Globus pallidus (tissue), 1 donor: ENCODE measurements at places on chromosomes 3 and 15.
A peak's percentile ranks its signal among the peaks of the same experiment; 100 is the strongest.

DNA sequence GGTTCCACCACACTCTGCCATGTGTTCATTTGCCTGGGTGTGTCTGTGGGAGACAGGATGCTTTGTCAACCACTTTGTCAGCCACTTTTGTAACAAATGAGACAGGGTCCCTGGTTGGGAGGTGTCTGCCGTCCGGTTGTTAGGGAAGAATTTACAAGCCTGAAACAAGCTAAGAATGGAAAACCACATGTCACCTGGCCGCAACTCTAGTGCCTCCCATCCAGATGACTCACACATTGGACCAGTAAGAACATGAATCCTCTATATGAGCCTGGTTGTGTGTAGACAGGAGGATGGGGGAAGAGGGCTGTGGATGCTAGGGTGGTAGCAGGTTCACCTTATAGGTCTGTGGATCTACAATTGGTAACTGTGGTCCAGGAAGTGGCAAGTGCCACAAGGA, 335.3 kb downstream of the CLSTN2 start:
- no peak for DNase-seq

- no peak for DNase-seq
These were observed 768.6 kb downstream of the ZPLD1 start for GRCh38 chr3:103203441-103203840.

DNA sequence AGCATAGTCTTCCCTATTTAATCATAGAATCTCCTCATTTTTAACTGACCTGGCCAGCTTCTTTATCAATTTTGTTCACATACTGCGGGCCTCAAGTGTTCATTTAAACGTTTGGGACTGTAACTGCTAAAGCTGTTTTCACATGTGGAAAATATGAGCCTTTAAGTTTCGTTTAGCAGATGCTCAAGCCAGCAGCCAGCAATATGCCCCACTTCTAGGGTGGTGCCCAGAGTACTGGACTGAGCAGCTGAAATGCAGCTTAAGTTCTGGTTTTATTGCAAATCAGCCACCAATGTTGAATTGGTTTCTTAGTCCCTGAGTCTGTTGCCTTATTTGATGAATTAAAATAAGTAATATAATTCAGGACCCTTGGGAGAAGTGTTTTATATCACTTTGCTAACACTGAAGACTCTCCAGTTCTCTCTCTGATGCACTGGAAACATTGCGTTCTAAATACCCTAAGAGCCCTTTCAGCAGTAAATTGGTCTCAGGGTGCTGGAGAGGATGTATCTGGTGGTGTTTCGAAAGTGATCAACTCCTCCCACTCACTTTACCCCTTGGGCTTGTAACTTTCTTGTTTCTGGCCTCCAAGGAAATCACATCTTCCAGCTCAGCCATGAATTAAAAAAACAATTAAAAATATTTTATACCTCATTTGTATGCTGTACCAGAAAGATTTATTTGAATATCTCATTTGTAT, 61.7 kb downstream of the B3GALNT1 start:
- DNase-seq: no peak

DNA sequence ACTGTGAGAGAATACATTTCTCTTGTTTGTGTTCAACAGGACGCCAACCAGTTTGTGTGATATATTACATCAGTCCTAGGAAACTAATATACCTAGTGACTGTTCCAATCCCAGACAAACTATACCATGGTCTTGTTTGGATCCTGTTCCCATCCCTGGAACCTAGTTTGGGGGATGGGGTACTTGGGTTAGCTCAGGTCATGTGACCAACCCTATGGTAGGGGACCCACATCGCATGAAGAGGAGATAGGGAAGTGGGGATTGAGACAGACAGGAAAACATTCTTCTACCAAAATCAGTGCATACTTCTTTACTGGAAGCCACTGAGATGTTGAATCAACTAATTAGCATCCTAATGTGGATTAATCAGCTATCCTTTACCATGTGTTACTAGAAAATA, 146.1 kb downstream of the THSD4 start:
- DNase-seq: no peak

GRCh38 chr3:129211772-129212171, 28.1 kb upstream of the CNBP start:
- no peak for DNase-seq

GRCh38 chr3:64673159-64673715, 14.6 kb downstream of the ADAMTS9 start:
- DNase-seq: no peak

DNA sequence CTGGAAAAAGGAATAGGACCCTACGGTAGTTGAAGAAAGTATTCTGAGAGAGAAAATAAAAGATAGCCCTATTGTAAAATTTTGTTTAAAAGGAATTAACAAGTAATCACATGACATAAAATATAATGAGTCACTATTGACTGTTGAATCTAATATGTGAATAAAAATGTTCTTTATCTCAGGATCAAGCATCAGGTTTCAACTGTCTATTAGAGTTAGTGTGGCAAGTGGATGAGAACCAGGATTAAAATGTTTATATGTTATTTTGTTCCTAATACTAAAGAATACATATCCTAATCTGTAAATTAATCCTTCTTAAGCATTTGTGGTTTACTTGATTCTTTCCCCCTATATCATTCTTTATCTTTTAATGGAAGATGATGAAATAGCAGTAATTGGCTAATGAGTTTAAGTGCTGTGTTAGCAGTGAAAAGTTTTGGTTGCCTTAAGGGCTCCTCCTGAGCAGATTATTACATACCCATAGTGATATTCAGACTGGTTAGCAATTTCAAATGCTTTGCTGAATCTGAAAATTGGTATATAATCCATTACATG, 101.8 kb upstream of the BCHE start:
- DNase-seq: no peak

DNA sequence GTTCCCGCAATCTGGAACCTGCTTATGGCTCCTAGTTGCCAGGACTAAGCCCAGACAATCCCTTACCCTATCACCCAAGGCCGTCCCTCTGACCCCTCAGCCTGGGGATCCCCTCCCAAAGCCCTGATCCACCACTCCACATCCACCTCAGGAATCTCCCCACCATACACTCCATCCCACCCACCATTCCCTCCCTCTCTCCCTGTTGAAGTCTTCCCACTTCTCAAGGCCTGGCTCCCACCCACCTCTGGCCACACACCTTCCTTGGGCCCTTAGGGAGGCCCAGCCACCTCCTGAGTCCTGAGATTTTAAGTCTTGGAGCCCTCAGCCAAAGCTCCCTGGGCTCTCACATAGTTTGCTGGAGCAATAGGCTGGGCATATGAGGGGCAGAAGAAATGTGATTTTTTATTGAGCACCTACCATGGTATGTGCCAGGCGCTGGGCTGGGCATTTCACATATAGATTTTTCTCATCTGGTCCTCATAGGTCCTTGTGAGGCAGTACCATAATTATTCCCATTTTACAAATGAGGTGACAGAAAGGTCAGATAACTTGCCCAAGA, 48.1 kb downstream of the HCN4 start:
- DNase-seq: no peak

DNA sequence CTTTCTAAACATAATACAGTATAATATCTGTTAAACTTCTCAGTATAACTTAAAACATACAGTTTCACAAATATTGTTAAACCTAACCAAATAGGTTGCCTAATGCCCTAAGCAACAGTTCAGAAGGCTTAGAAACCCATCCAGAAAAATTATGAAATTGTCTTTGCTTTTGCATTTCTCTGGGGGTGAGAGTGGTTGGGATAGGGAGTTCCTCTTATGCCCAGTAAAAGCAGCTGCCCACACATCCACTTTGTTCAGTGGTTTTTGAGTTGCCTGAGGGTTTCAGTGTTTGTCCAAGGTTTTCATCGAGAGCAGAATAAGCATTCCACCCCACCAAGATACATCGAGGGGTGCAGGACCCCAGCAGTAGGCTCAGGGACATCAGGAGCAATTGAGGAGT, 179.4 kb downstream of the CDIN1 start:
- no peak for DNase-seq

- DNase-seq: no peak
These were observed 1334.4 kb upstream of the ALCAM start for GRCh38 chr3:104032283-104032682.

- DNase-seq: peak; percentile 91
These were observed 29.5 kb downstream of the AGTR1 start for GRCh38 chr3:148727231-148727630.

GRCh38 chr3:52801839-52802238, 7.2 kb downstream of the ITIH3 start:
- no peak for DNase-seq

- peak; percentile 51 for DNase-seq
These were observed 366.0 kb downstream of the PTPRG start for GRCh38 chr3:61927332-61927731.

- DNase-seq: no peak
These were observed 68.1 kb upstream of the LIMD1 start for GRCh38 chr3:45526441-45526840.

DNA sequence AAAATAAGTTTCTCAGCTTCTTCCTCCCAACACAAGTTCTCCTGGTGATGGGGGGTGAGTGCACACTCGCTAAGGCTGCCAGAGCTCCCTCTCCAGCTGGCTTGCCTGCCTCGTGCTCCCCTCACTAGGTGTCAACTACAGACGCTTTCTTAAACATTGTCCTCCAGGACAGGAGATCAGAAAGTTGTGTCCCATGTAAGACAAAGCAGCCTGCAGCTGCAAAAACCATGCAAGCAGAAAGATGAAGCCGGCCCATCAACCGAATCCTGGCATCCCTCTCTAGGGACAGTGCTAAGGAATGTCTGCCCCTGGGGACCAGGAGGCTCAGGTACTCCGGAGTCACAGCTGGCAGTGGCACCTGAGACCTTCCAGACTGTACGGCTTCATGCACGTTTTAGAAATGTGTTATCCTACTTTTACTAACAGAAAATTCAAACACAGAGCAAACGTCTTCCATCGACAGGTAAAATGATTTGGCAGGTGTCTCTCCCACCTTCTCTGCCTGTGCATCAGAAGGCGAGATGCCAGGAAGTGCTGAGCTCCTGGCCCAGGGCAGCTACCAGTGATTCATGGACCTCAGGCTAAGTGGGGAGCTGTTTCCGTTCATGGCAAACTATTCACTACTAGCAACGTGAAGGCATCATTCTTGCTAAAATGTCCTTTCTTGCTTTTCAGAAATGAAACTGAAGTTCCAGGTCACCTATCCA, 246.1 kb downstream of the ADAMTS17 start:
- no peak for DNase-seq

DNA sequence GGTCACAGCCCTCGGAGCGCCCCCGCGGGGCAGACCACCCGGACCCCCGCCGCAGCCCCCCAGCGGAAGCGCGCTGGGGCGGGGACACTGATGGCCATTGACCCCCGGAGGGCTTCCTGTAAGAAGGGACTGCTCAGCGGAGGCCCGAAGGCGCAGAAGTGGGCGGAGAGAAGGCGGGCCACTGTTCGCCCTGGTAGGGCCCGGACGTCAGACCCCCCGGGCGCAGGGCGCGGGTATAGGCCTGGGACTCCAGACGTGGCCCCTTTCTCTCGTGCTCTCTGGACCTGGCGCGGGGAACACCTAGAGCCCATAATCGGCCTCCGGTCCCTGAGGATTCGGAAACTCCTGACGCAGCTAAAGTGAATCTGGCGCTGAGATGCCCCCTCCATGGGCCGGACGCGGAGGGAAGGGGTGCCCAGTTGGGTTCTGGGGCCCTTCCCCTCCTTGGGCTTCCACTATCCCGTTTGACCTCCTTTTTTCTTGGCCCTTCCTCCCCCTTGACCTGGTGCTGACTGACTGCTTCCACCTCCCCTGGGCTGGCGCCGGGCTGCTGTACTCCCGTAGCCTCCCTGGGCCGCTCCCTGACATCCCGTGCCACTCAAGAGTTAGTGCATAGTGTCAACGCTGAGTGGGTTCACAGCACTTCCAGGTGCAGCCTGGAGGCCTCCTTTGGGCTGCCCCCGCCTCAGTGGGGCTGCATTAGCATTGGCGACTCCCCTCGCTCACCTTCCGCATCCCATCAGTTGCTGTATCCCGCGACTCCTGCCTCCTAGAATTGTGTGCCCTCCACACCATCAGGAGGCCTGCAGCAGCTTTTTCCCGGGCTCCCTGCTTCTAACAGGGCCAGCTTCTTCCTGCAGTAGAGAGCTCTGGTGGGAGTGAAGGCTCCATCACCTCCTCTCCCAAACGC, 694 bp downstream of the ABTB1 start:
- DNase-seq: no peak

DNA sequence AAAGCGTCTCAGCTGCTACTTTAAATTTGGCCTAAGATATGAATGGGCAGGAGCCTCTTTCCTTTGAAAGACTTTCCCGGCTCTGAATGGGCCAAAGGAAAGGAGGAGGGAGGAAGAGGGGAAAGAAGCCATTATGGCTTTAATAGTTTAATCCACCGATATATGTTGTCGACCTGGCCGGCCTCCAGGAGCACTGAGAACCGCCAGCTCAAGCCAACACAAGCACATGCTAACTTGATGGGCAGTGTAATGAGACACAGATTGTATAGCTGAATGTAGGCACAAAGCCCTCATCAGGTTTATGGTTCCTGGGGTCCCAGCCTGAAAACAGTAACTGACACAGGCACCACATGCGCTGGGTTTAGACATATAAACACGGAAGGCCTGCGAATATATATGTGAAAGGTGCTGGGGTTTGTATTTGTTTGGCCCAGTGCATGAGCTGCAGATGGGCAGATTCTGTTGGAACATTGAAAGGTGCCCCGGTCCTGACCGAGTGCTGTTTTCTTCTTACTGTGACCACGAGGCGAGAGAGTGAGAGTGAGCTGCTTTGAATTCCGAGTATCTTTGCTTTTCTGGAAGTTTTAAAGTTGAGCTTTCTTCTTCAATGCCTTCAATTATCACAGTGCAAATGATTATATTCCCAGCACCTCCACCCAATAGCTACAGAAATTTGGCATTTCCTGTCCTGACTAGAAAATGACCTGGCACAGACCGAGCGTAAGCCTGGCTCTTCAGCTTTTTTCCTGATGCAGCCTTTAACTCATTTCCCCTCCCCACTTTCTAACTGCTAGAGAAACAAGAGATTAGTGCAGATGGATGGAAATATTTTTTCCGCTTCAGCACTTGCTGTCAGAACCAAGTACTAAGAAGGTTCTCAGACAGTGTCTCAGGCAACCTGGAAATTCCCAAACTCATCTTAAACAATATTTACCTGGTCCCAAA, 267.3 kb downstream of the RORA start:
- DNase-seq: no peak

- DNase-seq: no peak
These were observed 146.5 kb upstream of the MME start for GRCh38 chr3:154933581-154933980.

GRCh38 chr15:65824031-65824743, 32.1 kb upstream of the DENND4A start:
- peak; percentile 68 for DNase-seq

- DNase-seq: no peak
These were observed 8.6 kb upstream of the CSK start for GRCh38 chr15:74773329-74773728.

GRCh38 chr3:47605652-47606051, 27.0 kb upstream of the CSPG5 start:
- no peak for DNase-seq
